AG09319 (cell line): ENCODE measurements at places on chromosomes 2 and 18.

DNA sequence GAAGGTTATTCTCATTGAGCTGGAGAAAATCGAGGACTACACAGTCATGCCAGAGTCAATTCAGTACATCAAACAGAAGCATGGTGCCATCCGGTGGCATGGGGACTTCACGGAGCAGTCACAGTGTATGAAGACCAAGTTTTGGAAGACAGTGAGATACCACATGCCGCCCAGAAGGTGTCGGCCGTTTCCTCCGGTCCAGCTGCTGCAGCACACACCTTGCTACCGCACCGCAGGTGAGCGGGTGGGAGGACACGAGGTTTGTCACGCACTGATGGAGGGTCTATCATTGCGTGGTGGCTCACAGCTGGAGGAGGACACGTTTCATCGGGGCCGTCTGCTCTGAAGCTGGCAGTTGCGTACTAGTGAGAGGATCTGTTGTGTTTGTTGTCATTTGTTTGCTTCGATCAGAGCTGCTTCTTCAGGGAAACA lies 48.2 kb downstream of the IL1RL2 start:
- DNase-seq: no peak

- DNase-seq: no peak
Observed at GRCh38 chr2:3202926-3203325, 174.7 kb downstream of the EIPR1 start.

- peak; percentile 55 for DNase-seq
Observed at GRCh38 chr2:45860136-45861121, 209.0 kb downstream of the PRKCE start.

- no peak for DNase-seq
Observed at GRCh38 chr2:200320344-200320743, 13.9 kb downstream of the SPATS2L start.

DNA sequence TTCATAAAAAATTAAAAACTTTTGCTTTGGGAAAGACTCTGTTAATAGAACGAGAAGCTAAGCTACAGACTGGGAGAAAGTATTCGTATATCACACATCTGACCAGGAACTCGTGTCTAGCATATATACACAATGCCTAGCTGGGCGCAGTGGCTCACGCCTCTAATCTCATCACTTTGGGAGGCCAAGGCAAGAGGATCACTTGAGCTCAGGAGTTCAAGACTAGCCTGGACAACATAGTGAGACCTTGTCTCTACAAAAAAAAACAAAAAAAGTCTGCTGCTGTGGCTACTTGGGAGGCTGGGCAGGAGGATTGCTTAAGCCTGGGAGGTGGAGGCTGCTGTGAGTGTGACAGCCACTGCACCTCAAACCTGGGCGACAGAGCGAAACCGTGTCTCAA lies 46.6 kb downstream of the EPB41L5 start:
- no peak for DNase-seq

GRCh38 chr2:8594731-8595427 lies 87.0 kb upstream of the ID2 start:
- no peak for DNase-seq

- no peak for DNase-seq
Observed at GRCh38 chr2:164694275-164694695, 73.0 kb upstream of the GRB14 start.

DNA sequence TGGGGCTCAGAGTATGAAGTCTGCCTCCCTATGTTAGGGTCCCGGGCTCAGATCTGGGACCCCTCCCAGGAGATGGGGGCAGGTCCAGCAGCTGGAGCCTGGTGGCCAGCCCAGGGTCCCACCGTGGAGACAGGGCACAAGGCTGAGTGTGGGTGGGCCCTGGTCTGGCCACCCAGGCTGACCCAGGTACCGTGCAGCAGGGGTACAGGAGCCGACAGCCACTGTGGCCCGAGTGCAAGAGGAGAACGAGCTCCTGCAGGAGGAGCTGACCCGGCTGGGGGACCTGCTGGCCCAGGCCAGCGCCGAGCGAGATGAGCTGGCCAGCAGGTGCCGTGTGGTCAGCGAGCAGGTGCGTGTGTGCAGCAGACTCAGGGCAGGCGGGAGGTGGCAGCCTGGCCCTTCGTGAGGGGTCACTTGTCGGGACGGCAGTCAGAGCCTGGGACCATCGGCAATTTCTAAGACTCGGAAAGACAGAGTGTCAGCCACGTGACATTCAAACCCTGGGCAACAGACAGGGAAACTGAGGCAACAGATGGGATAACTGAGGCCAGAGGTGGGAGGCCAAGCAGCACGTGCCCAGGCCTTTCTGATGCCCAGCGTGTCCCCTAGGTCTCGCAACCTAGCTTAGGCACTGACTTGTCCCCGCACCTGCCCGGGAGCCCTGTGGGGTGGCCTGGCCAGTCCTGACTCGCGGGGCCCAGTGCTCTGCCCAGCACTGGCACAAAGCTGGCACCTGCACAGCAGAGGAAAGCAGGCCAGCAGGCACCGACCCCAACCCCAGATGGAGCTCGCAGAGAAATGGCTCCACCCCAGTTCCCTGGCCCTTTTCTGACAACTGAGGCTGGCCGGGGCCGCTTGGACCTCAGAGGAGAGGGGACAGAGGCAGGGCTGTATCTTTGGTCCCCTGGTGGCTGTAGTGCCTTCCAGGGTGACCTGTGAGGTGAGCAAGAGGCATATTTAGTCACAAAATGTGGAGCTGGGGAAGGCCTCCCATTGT lies 13.9 kb downstream of the CROCC2 start:
- no peak for DNase-seq

DNA sequence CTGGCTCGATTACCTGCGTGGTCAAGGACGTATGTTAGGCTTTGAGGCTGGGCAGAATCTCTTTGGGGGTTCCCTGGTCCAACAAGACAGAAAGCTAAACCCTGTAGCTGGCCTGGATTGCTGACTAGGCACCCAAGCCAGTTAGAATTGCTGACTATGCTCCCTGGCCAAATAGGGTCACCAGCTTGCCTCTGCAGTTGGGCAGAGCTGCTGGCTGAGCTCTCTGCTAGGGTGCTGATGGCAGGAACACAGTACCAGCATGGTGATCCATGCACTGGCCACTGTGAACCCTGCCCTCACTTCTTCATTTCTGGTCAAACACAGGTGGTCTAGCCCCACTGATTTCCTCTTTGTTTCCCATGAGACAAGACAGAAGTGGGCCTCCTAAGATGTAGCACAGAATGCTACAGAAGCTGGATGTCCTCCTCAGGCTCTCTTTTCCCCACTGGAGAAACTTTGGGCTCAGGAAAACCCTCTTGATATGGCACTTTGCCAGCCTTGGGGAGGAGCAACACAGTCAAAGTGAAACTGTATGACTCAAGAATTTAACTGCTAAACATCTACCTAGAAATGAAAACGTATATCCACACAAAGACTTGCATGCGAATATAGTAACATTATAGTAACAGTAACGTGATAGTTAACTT lies 20.8 kb downstream of the SP140L start:
- no peak for DNase-seq

DNA sequence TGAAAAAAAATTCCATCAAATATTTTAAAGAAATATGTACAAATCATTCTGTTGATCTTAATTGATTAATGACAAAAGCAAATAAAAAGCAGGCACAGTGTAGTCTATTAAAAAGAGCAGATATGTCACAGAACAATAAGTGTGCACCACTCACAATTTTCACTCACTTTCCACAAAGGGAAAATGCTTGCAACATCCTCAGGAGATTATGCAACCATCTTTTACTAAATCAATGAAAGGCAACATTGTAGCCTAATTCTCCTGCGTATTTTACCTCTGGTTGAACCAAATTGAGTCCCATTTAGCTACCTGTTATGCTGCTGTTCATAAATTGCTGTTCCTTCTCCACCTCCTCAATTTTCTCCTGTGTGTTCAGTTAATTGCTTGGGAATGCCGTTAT lies 1346.8 kb upstream of the PIK3C3 start:
- DNase-seq: no peak

DNA sequence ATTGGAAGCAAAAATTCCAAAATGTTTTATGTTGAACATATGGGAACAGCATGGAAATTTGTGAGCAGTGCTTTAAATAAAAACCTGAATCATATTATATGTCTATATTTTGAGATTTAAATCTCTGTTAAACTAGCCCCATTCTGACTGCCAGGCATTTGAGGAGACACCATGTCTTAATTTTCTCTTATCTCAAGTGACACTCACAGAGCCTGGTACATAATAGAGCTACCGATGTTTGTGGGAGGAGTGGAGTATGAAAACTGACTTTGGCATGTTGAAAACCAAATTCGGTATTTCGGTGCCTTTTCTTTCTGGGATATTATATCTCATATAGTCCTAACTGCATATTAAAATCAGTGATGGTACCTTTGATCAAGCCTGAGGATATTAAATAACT lies 124.1 kb downstream of the PTPRM start:
- no peak for DNase-seq

DNA sequence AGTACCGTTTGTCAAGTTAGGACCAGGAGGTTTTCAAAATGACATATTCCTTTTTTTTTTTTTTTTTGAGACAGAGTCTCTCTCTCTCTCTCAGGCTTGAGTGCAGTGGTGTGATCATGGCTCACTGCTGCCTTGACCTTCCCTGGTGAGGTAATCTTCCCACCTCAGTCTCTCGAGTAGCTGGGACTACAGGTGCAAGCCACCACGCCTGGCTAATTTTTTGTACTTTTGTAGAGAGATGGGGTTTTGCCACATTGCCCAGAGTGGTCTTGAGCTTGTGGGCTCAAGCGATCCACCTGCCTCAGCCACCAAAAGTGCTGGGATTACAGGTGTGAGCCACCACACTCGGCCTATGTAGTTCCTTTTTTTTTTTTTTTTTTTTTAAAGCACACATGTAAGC lies 127.9 kb upstream of the SEC11C start:
- no peak for DNase-seq

DNA sequence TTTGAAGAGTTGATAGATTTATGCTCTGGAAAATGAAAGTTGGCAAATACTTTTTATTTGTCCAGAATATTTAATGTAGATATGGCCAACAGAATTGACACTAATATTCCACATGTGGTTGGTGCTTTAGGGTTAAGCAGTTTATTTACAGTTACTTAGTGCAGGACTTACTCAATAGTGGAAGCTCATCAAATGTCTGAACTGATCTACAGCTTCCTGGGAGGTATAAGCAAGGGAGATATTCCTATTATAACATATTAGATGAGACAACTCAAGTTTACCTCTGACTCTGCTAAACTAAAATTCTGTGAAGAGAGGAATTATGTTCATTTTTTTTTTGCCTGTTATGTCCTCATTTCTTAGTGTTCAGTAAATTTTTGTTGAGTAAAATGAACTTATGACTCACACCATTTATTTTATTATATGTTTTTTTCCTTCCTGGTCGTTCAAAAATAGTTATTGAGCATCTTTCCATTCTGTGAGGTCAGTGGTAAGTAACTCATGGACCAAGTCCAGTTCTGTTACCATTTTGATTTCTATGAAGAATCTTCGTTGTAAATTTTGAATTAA lies 13.6 kb downstream of the ABI2 start:
- no peak for DNase-seq

DNA sequence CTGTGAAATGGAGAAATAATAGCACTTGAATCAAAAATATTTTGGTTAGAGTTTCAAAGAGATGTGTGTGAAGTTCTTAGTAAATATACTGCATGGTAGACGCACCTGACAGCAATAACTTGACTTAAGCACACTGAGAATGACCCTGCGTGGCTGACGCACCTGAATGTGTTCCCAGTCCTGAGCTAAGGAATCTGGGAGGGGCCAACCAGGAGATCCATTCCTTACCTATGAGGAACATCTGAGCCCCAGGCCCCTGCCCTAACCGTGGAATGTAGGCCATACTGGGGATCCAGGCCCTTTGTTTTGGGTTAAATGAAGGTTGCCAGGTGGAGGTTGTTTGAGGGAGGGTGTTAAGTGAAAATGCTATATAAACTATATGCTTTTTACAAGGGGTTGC lies 284.4 kb downstream of the RBM43 start:
- no peak for DNase-seq

DNA sequence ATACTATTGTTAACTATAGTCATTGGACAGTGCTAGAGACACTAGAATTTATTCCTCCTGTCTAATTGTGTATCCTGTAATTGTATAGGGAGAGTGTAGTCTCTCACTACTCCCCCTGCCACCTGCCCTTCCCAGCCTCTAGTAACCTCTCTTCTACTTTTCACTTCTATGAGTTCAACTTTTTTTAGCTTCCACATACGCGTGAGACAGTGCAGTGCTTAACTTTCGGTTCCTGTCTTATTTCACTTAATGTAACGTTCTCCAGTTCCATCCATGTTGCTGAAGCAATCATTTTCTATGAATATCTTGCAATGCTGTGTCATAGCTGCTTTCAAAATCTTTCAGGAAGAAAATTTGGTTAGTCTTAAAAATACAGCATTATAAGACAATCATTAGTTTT lies 22.8 kb upstream of the RUFY4 start:
- DNase-seq: no peak

GRCh38 chr2:163345795-163346573 lies 389.8 kb downstream of the FIGN start:
- peak; percentile 10 for DNase-seq

DNA sequence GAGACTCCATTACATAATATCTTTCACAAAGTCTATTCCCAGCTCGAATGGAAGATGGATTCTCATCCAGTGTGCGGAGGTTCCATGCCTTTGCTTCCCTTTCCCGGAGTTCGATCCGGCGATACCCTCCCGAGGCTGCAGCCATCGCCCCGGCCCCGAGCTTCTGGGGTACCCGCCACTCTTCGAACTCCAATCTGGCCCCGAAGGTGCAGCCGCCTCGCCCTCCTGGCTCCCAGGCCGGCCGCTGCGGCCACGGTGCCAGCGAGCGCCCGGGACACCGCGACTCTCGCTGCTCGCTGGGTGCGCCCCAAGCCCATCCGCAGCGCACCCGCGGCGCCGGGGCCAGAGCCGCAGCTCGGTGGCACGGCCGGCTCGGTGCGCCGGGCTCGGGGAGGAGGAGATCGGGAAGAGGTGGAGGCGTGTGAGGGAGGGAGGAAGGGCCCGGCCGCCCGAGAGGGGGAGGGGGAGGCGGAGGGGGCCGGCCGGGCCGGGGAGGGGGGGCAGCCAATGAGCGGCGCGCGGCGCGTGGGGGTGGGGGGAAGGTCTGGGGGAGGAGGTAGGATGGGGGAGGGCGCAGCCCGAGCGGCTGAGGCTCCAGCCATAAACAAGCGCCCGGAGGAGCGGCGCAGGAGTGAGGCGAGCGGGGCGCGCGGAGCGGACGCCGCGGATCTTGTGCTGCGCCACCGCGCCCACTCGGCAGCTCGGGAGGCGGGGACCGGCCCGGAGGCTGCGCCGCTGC lies at the start of gene CRIM1:
Gene CRIM1 (plus strand): TSS at position 628 of the 739 bp plus-strand sequence. CDS start 515 bp downstream, outside the sequence.
- peak; percentile 89 for DNase-seq

DNA sequence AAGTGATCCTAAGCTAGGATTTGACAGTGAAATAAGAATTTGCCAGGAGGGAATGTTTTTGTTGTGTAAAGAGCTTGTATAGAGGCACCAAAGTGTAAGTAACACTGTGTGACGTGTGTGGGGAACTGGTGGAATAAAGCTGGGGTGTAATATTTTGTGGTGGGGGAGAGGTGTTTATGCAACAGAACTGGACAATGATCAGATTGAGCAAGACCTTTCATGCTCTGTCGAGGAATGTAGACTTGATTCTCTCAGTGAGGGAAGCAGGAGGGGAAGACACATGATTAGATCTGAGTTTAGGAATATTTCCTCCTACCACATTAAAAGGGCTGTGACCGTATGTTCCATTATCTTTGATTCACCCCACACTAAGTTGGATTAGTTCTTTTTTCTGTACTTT lies 43.6 kb downstream of the EFEMP1 start:
- no peak for DNase-seq
